Stimulated activated naive CD8-positive, alpha-beta T cell treated with anti-CD3 and anti-CD28 coated beads, Interleukin-15, Interleukin-2, amounts not matched to agents 100 U/mL and 50 U/mL, for 24 hours (primary cell): ENCODE measurements at places on chromosomes 1 and 21.

DNA sequence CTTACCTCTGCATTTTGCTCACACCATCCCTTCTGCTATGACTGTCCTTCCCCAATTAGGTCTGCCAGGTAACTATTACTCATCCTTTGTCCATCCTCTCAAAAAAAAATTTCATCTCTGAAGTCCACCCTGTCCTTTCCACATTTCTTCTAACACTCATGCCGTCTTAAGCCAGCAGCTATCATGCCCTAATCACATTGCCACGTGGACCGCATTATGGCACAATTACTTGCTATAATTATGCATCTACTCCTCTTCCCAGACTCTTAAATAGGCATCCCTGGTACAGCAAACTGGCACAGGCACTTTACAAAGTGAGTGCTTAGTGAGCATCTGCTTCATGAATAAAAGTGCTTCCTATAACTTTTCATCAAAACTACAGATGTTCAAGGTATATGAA is 295.4 kb upstream of the ESRRG start:
- DNase-seq = no peak

DNA sequence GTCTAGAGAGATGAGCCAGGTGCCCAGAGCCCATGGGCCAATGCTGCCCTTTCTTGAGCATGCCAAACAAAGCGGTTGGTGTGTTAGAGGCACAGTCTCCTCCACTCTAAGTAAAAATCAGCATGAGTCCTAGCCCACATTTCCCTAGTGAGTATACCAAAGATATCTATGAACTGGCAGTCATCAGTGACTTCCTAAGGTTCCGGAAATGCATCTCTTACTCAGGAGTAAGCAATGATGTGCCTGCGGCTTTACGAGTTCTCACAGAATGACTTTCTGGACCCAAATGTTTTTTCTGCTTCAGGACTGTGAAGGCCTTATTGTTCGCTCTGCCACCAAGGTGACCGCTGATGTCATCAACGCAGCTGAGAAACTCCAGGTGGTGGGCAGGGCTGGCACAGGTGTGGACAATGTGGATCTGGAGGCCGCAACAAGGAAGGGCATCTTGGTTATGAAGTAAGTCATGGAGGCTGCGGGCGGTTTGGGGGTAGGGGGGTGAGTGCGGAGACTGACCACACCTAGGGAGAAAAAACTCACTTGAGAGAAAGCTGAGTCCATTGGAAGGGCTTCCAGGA is 9.2 kb downstream of the PHGDH start:
- DNase-seq = no peak

GRCh38 chr1:178019208-178019607 is 49.4 kb upstream of the SEC16B start:
- DNase-seq = no peak

DNA sequence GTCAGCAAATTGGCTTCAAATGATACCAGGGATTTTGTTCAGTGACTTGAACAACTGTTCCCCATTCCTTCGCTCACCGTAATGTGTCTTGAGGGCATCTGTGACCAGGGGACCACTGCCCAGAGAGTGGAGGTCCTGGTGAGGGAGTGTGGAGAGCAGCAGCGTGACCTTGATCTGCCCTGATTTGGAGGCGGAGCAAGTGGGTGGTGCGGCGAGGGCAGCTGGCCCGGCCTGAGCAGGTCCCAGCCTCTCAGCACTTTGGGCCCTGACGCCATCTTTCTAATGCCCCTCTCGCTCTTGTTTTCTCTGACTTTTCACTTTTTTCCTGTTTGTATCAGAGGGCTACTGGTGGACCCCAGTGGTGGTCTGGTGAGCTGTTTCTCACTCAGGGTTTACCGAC is 31.1 kb downstream of the DIP2A start:
- DNase-seq = no peak

- DNase-seq = no peak
These were observed 122.2 kb downstream of the POU2F1 start for GRCh38 chr1:167342846-167343245.

- DNase-seq = no peak
These were observed 80.4 kb downstream of the AJAP1 start for GRCh38 chr1:4734791-4735190.

DNA sequence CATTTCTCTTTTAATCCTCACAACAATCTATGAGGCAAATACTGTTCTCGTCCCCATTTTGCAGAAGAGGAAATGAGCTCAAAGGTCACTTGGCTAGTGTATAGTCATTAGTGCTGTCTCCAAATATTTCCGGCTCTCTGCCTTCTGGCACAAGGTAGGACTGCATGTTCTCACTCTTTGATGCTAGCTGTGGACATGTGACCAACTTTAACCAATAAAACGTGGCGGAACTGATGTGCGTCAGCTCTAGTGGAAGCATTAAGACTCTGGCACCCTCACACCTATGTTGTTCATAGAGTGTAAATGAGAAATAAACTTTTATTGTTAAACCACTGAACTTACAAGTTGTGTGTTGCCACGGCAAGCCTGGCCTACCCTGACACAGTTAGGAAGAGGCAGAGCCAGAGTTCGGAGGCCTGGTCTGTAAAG is 5.0 kb upstream of the KIF21B start:
- DNase-seq = no peak

GRCh38 chr1:158916085-158916484 is 15.3 kb upstream of the PYHIN1 start:
- no peak for DNase-seq

GRCh38 chr1:6501279-6501813 is 9.9 kb upstream of the PLEKHG5 start:
- DNase-seq = no peak

- DNase-seq = no peak
These were observed 70.0 kb downstream of the ALG14 start for GRCh38 chr1:95002540-95003432.

GRCh38 chr1:3944578-3945125 is 44.6 kb upstream of the C1orf174 start:
- no peak for DNase-seq

DNA sequence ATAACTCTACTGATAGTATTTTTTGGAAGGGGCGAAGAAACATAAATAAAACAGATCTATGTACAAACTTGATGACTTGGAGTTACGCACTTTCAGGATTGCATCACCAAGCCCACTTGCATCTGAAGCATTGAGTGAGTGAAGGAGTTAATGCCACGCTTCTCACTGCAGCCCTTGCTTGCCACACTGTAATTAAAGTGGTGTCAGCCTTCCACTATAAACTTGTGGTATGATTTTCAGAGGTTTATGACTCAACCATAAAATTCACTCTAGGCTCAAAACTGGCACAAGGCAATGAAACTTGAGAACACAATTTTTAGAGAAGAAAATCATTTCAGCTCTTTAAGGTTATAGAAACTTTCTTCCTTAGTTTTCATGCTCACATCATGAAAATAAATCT is 93.9 kb upstream of the PRMT6 start:
- DNase-seq = no peak

DNA sequence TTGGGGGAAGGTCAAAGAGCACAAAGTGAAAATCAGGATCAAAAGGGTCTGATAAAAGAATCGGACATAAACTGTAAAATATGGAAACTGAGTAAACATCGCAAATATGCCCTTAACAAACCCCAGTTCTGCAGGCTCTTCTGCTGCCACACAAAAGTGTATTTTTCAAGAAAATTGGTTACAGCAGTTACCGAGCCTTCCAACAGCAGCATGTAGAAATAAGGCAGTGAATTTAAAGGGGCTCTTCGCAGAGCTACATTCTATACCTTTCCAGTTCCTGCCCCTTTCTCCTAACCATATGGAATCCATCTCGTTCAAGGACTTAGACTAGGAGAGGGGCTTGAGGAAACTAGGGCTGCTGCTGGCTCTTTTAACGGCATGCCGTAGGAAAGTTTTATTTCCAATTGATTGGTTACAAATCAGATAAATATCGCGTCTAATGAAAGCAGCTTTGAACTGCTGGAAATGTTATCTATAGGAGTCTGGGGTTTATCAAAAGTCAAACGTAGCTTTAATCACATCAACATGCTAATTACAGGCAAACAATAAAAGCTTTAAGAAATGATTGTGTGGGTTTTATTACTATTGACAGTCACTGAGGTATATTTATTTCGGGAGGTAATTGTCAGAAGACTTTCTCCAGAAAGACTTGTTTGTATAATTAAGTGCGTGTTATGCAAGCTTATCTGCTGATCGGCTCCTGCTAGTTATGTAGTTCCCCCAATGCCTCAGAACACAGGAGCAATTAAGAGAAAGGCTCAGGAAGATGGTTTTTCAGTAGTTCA is 59.1 kb downstream of the GORAB start:
- no peak for DNase-seq

DNA sequence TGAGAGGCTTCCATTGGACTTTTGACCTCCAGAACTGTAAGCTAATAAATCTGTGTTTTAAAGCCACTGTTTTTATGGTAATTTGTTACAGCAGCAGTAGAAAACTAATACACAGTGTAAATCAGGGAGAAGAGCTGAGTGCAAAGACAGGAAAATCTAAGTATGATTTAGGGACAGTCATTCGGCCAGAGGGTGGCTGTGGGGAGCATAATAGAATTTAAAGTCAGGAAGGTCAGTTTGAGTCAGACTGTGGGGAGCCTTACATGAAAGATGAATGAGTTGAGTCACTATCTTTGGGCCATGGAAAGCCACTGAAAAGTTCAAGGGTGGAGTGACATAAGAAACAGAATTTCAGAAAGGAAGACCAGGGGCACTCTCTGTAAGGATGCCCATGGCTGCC is 52.4 kb upstream of the SSX2IP start:
- no peak for DNase-seq

- no peak for DNase-seq
These were observed 146.2 kb upstream of the TMEM51 start for GRCh38 chr1:15007368-15007767.

DNA sequence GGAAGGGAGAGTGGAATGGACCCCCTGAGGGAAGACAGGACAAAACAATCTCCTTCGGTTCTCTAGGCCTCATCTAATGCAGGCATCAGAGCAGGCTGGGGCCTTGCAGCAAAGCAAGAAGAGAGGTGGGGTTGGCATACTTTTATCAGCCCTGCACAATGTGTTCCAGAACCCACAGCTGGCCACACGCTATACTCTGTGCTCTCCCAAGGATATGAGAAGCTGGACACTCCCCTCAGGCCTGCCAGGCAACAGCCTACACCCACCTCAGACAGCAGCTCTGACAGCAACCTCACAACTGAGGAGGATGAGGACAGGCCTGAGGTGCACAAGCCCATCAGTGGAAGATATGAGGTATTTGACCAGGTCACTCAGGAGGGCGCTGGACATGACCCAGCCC is 27.3 kb downstream of the LY9 start:
- DNase-seq = no peak

GRCh38 chr1:2232255-2232915 is 4.3 kb downstream of the SKI start:
- no peak for DNase-seq

DNA sequence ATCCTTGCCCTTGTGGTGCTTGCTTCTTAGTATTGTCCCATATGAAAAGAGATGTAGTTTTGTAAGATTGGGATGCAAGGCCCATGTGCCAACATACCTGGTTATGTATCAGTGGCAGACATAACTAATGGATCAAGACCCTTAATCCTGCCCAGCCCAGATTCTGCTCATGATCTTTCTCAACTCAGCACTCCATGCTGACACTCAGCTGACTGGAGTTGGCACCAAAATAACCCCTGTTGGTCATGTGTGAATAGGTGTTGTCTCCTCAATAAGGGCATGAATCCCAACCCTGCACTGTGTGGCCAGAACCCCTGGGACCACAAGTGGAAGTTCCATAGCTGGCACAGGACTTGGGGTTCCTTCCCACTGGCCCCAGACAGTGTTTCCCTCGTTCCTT is 13.9 kb upstream of the CNR2 start:
- no peak for DNase-seq

- peak; percentile 56 for DNase-seq
These were observed 28.3 kb upstream of the A3GALT2 start for GRCh38 chr1:33349081-33349759.

DNA sequence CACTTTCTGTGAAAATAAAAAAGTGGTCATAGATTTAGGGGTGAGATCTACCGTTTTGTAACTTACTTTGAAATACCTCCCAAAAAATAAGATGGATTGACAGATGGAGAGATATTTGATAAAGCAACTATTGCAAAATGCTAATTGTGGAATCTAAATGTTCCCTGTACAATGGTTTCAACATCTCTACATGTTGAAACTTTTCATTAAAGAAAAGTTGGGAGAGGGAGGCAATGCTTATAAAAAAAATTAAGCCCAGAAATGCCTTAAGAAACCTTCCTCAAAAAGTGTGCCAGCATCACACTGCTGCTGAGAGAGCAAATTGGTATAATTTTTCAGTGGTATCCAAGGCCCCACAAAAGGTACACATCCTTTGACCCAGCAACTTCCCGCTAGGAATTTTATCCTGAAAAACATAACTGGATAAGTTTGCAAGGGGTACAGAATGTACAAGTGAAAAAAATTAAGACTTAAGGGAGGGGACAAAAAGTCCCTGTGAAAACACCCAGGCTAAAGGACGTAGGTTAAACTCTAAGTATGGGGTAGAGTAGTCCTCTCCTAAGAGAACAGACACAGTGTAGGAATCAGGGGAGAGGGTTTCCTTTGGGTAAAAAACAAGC is 84.3 kb downstream of the TGFBR3 start:
- DNase-seq = no peak

- peak; percentile 12 for DNase-seq
These were observed at the start of gene OPRD1 for GRCh38 chr1:28811766-28812668. Gene OPRD1, plus strand, starts transcription at chr1:28812170. Its CDS starts 214 bp downstream, at chr1:28812384.

DNA sequence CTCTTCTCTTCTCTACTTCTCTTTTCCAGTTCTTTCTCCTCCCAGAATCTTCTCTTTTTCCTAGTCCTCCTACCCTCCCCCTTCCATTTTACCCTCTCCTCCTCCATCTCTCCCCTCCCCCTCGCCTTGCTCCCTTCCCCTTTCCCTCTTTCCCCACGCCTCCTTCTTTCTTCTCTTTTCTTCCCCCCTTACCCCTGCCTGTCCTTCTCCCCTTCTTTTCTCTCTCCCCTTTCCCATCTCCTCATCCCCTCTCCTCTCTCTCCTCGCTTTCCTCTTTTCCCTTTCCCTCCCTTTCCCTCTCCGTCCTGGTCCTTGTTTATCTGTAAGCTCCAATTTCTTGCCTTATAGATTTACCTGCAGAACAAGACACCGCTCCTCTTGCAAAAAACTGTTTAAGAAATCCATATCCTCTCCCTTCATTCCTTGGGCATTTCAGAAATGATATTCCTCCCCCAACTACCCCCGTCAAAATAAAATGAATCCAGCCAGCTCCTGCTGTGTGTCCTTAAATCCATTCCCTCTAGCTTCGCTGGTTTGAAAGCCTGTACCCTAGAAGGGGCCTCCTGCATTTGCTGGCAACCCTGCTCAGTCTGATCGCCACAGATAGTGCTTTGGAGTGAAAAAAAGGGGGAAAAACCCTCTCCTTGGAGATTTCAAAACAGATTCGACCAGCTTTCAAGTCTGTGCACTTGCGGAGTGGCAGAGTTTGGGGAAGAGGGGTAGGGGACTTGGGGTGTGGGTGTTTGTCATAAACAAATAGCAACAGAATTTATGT is 89.4 kb downstream of the PAPPA2 start:
- no peak for DNase-seq

GRCh38 chr1:70979881-70980280 is 67.7 kb downstream of the PTGER3 start:
- no peak for DNase-seq

- no peak for DNase-seq
These were observed 12.1 kb downstream of the TRIM46 start for GRCh38 chr1:155185783-155186066.

DNA sequence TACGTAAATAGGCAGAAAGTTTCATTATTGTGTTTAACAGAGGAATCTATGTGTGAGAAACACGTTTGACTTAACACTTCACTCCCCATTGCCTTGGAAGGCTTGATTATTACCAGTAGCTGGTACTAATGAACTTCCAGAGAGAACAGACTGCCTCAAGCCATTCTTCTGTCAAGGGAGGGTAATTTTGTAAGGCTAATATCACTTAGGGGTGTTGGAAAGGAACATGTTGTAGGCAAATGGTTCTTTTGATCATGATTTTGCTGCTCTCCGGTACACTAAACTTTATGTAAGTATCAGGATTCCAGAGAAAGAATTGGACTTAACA is 1.8 kb downstream of the LAMC1 start:
- no peak for DNase-seq
